T follicular helper cell (primary cell): ENCODE measurements at places on chromosomes 2 and 18.

- no peak for DNase-seq
Measured at GRCh38 chr2:75640621-75641121, 5.9 kb upstream of the MRPL19 start.

GRCh38 chr2:151251012-151251411, 10.7 kb downstream of the RBM43 start:
- DNase-seq: no peak

- no peak for DNase-seq
Measured at GRCh38 chr2:71905205-71905604, 242.5 kb downstream of the CYP26B1 start.

- DNase-seq: no peak
Measured at GRCh38 chr2:177397481-177398289, 5.1 kb downstream of the AGPS start.

- no peak for DNase-seq
Measured at GRCh38 chr18:64234321-64234720, 85.4 kb upstream of the LINC00305 start.

DNA sequence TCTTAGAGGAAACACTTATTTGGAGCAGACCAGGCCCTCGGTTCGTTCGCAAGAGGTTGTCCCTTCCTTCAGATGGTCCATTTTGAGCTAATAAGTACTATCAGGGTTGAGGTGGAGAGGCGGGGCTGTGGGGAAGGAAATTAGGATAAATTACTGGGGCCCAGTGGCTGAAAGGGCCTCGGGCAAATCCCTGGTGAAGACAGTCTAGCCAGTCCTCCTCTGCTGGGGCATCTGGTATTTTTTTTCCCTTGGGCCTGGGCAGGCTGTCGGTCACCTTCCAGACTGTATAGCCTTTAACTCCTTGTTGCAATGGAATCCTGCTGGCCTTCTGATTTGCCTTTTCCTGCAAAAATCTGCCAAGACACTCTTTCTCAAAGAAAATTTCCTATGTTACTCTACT, 1.7 kb upstream of the MYO3B start:
- DNase-seq: no peak

DNA sequence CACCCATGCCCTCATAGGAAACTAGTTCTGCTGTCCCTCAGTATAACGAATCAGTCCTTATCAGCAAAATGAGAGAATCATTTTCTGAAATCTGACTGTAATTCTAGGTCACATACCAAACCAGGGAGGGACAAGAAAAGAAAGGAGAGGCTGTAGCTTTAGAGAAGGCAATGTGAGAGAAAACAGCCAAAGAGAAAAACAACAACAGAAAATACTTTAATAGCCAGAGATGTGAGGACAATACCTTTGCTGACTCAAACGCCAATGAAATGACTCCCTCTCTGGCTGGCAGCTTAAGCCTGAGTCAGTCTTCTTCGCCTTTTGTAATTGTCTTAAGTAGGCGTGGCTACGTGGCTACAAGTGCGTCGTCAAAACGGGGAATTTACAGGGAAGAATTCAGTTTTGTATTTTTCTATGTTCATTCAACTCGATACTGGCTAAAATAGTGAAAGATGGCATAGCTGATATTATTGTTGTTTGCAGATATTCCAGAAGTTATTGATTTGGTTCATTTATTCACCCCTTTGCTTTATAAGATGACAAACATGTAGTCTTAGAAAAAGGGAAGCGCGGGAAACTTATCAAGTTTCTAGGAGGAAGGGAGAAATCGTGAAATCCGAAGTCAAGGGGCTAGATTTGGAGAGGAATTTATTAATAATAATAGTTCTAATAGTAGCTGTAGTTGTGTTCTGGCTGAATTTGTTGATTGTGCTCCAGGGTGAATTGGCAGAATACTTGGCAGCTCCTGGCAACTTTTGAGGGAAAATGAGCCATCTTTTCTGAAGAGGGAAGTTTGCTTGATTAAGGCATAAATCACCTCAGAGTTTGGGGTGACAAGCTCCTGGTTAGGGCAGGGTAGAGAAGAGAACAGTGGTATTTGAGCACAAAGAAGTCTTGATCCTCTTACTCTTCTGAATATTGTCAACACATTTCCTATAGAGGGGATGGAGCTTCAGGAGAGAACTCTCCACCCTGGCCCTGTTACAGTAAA, at the start of gene IL1A:
IL1A (minus strand) TSS at position 295 of the 991 bp plus-strand sequence. CDS start 723 bp downstream, outside the sequence.
- DNase-seq: no peak

GRCh38 chr2:201018636-201019035, 52.8 kb downstream of the HYCC2 start:
- no peak for DNase-seq

GRCh38 chr2:214450118-214450894, 39.5 kb downstream of the VWC2L start:
- no peak for DNase-seq

DNA sequence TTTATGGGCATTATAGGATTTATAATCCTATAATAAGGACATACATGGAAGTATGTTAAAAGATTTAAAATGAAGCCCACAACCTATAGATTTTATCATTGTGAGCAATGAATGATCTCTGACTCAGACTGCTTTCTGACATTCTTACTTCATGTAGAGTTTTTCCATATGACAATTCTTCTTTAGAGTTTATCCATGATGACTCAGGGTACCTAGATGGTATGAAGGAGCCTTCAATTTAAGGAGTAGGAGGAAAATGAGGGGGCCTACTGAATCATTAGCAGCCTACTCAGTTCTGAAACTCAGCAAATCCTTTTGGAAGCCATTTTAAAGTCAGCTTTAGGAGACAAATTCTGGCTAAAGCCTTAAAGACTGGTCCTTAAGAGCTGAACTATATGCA, 10.4 kb downstream of the PELI1 start:
- no peak for DNase-seq

DNA sequence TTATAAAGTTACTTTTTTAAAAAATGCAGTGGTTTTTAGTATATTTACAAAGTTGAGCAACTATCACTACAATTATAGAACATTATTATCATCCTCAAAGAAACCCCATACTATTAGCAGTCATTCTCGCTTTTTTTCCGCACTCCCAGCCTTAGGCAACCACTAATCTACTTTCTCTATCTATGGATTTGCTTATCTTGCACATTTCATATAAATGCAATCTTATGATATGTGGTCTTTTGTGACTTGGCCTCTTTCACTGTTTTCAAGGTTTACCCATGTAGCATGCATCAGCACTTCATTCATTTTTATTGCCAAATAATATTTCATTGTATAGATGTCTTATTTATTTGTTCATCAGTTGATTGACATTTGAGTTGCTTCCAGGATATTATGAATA, 273.4 kb downstream of the AGPS start:
- DNase-seq: no peak

DNA sequence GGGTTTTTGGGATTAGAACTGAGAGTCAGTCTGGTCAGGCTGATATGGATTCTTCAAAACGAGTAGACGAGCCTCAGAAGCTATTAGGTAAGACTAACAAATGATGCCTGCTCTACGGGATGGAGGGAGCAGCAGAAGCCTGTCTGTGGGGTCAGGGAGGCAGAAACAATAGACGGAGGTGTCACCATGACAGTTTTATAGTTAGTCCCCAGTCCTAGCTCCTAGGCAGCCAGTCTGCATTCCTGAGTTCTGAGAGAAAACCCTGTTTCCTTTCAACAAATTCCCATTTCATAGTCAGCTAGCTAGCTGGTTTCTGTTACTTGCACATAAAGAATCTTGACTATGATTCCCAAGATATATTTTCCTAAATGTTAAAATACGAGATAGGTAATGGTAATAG, 542.1 kb downstream of the PID1 start:
- no peak for DNase-seq

GRCh38 chr2:232658217-232658785, 24.9 kb downstream of the EFHD1 start:
- DNase-seq: no peak

DNA sequence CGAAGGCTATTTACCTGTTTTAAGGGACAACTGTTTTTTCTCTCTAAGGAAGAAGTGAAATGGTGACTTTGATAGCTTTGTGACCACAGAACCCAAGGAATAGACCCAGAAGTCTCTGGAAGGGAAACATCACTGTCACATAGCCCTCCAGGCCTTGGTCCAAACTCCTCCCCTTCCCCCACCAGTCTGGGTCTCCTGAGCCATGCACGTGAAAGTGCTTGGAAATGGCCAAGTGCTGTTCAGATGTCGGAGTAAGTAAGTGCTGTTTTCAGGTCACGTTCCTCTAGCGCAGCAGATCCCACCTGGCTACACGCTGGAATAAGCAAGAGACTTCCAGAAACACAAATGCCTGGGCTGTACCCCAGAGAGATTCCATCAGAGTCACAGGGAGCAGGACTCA, 73.0 kb upstream of the AFF3 start:
- no peak for DNase-seq

GRCh38 chr2:192749611-192750200, 555.0 kb upstream of the TMEFF2 start:
- DNase-seq: no peak

DNA sequence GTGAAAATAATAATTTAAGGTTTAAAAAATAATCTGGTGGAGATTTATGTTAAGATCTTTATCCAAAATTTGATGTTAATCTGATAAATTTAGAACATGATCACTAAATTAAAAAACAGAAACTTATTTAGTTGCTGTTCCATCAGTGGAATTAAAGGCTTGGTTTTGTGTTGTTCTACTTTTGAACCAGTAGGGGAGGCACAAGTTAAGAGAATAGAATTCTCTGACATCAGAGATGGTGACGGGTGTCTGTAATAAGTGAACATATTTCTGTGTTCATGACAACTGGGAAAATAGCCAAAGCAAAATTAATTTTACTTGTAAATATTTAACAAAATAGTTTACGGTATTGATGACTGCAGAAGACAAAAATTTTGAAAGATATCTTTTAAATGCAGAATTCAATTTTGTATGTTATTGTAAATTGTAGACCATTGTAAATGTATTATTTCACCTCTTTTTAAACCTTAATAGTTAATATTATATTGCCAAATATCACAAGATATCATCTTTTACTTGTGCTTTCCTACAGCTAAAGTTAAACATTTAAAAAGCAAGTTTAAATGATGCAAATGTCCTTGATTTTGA, 106.0 kb downstream of the UBR3 start:
- DNase-seq: no peak

DNA sequence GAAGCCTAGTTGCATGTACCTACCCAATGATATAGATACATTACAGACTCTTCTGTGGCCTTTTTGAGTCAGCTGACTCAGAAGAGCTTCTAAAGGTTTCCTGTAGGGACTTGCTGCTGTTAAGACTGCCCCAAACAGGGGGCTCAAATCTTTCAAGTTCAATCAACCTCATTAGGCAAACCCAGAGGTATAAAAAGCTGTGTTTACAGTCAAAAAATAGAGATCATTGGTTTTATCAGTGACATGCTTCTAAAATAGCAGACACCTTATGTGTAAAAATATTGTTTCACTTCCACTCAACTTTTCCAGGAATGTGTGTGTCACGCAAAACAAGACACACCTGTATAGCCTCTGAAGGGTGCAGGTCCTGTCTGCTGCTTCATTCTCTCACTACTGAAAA, 624.3 kb upstream of the FANCL start:
- DNase-seq: no peak

- no peak for DNase-seq
Measured at GRCh38 chr2:102081606-102082005, 60.9 kb upstream of the IL1R1 start.

GRCh38 chr2:120552800-120553481, 182.7 kb upstream of the GLI2 start:
- no peak for DNase-seq

DNA sequence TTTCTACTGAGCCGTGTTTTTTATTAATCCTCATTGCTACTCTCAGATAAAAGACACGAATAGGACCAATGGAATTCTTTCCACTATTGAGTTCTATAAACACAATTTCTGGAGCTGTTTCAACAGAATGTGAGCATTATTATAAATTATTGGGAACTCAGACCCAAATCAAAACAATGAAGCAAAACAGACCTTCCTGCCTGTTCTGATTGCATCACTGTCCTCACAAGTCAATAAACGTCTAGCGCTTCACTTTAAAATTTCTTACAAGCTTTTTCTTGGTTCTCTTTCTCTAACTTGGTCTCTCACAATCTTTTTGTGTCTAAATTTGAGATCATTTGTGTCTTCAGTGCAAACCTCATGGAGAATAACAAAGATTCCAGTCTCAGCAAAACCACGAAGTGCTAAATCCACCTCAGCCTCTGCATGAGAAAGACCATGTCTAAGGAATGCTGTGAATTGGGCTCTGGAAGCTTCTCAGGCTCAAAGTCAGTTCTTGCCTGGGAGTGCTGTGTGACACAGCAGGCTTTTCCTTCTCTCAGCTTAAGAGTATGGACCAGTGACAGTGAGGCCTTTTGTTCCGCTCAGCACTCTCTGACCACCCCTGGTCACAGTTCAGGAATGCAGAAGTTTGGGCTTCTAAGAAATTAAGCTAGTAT, 22.8 kb downstream of the ARHGAP28 start:
- no peak for DNase-seq

- no peak for DNase-seq
Measured at GRCh38 chr18:43620936-43621335, 343.6 kb upstream of the SYT4 start.

- DNase-seq: no peak
Measured at GRCh38 chr2:158586491-158586890, 129.7 kb downstream of the PKP4 start.

GRCh38 chr18:54086046-54086802, 138.2 kb downstream of the MBD2 start:
- DNase-seq: peak; percentile 3

DNA sequence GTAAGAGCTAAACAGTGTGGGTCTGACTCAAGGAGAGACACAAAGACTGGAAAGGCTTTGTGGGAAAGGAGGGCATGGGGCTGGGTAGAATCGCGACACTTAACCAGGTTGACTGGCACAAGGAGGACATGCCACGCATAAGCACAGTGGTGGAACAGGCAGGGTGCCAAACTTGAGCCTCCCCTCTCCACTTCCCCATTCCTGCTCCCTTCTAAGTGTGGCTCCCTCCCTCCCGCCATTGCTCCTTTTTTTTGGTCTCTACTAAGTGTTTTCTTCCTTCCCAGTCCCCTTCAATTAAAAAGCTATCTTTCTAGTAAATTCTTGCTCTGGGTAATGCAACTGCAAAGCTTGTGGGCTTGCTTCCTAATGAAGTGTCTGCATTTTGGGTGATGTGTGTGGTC, 40.3 kb upstream of the ZFP36L2 start:
- DNase-seq: no peak

GRCh38 chr2:44944952-44945612, 3.6 kb downstream of the SIX3 start:
- no peak for DNase-seq

DNA sequence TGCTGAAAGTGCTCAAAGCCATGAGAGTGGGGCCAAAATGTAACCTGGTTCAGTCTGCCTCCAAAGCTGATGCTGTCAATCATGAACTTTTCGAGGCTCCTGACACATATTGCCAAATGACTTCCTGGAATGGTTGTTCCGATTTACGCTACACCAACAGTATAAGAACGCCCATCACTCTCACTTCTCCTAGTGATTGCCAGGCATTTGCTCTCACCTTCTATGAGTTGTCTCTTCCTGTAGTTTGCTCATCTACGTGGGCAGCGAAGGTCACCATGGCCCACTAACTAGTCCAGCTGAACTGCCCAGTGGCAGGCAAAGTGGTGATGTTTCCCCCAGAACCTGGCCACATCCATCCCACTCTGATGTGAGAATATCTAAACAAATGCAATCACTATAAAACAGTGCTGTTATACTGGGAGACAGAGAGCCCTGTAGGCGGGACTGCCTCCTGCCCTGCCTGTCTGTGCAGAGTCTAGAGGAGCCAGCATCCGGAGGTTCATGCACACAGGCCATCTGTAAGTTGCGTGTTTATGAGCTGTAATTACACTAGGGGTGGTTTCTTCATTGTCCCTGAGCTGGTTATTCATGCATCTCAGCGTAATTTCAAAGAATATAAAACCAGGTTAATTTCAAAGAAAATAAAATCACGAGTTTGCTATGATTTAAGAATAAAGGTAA, 8.8 kb upstream of the CABLES1 start:
- DNase-seq: no peak
